Natural killer cell (primary cell): ENCODE measurements at places on chromosomes 2 and 18. TPM values are rescaled to one million over a fixed set of nuclear protein-coding genes. Genes with fewer than 3 reads are reported as not detected.

Gene UGT1A4
- total RNA-seq = not detected

Gene NEB
- 5.7 TPM for total RNA-seq

Gene TUBA3D
- not detected for total RNA-seq

Gene CHRNG
- total RNA-seq = not detected

Gene TMEM37
- total RNA-seq = not detected

Gene TFPI
- 1.2 TPM for total RNA-seq

Gene APOB
- total RNA-seq = not detected

Gene ANTXR1
- not detected for total RNA-seq
